HFF-Myc (cell line): ENCODE measurements at places on chromosomes 6 and 20.

- DNase-seq: no peak
These were observed 18.4 kb downstream of the LHFPL5 start for GRCh38 chr6:35823601-35824000.

DNA sequence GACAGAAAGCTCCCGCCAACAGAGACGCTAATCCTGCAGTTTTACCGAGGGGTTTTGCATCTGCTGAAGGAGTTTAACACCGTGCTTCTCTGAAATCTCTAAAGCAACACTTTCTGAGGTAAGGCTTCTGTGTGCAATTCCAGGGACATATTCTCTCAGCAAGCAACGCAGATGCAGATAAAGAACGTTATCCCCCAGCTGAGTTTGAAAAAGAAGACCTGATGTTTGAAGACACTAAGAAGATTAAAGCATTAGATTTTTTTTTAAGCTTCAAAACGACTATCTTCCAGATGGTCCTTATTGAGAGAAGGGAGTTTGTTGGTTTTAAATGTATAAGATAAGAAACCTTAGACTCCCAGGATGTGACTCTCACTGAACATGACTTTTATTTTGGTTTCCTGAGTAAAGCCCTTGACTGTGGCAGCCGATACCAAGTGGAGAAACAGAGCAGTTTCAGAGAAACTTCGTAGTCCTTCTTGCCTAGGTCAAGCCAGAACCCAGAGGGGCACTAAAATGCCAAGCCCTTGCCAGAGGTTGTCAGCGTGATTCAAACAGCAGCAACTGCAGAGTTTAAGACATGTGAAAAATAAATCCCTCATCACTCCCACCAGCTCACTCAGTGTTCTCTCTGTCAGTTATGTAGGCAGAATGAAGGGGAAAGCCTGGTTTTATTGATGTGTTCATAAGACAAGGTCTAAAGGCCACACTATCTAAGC lies 353.3 kb upstream of the CNR1 start:
- no peak for DNase-seq

DNA sequence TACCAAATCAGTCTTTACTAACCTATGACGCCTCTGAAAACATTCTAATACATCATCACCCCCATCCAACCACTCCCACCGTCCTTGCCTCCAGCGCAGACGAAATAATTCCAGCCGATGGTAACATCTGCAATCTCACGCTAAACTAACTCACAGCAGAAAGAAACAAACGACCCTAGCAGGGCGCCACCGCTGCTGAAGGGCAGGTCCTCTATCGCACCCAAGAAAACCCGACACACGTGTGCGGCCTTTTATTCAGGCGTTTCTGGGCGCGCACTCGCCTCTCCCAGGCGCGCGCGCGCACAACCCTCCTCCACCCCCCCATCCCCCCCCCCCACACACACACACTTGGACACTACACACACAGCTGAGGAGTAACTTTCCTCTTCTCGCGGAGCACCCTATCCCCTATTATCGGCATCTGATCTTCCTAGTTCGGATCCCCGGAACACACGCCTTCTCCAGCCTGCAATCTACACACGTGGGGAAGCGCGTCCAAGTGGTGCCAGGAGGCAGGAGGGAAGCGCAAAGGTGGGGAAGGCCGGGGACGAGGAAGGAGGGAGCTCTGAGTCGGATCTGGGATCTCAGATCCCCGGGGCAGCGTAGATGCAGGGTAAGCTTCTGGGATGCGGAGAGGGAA lies 1.4 kb downstream of the GFOD1 start:
- DNase-seq: no peak

GRCh38 chr6:138227316-138227781 lies 9.1 kb upstream of the PBOV1 start:
- no peak for DNase-seq

DNA sequence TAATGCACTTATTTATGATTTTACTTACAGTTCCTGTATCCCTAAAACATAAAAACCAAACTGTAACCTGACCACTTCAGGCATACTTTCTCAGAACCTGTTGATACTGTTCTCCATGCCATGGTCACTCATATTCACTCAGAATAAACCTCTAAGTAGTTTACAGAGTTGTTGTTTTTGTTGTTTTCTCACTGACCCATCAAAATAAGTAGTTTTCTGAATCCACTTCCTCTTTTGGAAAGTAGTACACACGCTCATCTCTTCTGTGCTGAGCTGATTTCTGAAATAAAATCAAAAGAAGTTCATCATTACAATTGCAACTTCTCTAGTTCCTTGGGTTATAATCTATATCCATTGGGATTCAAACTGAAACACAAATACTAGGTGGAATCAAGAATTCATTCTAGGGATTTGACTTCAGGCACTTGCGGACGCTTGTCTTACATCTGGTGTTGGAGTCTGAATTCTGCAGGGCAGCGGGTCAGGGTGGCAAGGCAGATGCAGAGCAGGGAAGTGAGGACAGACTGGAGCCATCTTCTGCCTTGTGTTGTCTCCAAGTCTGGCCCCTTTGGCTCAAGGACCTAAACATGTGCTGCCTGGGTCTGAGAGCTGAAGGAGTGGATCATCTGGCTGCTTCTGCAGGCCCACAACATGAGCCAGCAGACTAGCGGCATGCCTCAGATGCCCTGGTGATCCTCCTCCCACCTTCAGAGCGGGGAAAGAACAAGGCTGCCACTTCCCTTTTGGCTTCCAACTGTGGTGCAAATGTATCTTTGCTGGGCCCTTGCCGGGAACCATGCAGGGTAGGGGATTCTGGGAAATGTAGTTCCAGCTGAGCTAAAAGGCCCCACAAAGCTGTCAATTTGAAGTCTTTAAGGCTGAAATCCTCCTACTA lies 167.9 kb upstream of the MYLIP start:
- DNase-seq: no peak

DNA sequence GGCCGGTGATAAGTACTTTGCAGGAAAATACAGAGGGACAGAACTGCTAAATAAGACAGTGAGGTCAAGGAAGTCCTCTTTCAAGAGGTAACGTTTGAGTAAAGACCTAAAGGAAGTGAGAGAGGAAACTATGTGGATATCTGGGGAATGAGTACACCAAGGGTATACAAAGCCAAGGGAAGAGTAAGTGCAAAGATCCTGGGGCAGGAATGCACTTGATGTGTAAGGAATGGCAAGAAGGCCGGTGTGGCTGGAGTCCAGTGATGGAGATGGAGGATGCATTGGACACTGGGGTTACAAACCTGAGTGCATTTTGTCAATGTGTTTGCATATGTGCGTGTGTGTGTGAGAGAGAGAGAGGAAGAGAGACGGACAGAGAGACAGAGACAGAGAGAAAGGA lies 32.1 kb upstream of the TGM2 start:
- no peak for DNase-seq

DNA sequence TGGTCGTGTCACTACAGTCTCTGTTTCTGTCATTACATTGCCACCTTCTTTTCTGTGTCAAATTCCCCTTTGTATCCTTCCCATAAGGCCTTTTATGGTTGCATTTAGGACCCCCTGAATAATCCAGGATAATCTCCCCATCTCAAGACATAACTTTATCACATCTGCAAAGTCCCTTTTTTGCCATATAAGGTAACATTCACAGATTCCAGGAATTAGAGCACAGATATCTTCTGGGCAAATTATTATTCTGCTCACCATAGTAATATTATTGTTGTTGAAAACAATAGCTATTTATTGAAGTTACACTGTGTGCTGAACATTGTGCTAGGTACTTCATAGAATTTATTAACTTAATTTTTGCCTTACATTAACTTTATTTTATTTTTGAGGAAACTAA lies 159.1 kb downstream of the TFAP2B start:
- DNase-seq: no peak

GRCh38 chr20:18689557-18689956 lies 101.7 kb downstream of the DTD1 start:
- no peak for DNase-seq

DNA sequence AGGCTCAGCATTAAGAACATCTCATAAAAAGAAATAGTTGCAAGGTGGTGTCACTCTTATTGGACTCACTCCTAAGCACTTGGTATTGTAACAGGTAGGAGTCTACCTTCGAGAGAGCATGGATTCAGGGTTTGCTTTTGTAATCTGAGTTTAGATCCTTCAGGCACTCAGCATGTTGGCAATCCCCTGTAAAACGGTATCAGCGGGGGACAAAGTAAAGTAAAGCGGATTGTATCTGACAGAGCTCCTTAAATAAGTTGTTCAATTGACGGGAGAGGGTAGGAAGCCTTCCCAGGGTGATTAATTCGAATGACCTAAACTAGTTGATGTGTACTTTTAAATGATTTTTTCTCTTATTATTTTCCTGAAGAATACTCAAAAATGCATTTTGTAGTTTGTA lies 869.8 kb upstream of the EPHA7 start:
- DNase-seq: no peak

- DNase-seq: no peak
These were observed 12.6 kb upstream of the MPC1 start for GRCh38 chr6:166395351-166395750.

- no peak for DNase-seq
These were observed 12.6 kb downstream of the KCNK17 start for GRCh38 chr6:39301606-39302005.

DNA sequence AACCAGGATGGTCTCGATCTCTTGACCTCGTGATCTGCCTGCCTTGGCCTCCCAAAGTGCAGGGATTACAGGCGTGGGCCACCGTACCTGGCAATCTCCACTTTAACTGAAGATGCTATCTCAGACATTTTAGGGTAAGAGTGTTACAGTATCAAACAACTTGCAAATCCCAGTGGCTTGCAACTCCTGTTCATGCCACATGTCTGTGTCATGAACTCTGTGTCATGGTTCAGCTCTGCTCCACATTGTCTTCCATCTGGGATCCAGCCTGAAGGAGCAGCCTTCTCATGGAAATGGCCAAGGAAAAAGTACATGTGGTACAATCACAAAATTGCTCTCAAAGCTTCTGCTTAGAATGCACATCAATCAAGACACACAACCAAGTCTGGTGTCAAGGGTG lies 114.9 kb downstream of the MAP3K5 start:
- no peak for DNase-seq

DNA sequence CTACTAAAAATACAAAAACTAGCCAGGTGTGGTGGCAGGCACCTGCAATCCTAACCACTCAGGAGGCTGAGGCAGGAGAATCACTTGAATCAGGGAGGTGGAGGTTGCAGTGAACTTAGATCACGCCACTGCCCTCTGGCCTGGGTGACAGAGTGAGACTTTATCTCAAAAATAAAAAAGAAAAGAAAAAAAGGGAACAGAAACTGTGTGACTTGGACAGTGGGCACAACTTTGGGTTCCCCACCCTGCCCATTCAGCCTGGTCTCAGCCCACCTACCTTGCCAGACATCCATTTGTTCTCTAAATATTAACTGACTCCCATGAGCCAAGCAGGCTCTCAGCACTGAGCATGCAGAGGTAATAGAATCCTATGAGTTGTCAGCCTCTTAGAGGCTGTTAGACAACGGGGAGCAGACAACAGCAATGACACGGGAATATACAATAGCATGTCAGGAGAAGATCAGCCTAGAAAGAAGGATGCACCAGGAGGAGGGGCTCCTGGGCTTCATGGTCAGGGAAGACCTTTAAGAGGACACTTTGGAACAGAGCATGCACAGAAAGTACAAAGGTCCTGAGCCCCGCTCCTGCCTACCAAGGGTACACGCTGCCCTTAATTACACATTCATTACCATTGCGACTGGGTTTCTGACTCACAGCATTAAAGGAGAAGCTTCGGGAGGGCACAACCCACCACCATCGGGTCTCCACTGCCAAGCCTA lies 20.0 kb downstream of the FAM209B start:
- no peak for DNase-seq

DNA sequence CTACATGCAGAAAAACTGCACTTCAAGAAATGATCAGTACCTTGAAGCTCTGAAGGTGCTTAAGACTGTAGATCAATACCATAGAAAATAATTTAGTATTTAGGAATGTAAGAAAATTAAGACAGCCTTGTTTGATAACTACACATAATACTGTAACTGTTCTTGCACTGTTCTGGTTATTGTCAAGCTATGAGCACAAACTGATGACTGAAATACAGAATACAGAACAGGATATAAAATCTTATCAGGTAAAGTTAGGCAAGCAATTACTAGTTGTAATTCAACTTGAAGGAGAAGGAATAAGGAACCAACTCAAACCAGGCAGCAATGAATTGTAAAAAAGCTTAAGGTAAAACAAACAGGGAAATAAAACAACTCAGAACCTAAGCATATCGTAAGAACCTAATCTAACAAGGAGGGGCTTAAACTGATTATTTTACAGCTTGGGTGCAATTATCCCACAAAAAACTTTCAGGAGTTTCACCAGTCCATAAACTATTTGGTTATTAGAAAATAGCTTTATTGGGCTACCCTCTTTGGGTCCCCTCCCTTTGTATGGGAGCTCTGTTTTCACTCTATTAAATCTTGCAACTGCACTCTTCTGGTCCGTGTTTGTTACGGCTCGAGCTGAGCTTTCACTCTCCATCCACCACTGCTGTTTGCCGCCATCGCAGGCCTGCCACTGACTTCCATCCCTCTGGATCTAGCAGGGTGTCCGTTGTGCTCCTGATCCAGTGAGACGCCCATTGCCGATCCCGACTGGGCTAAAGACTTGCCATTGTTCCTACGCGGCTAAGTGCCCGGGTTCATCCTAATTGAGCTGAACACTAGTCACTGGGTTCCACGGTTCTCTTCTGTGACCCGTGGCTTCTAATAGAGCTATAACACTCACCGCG lies 97.7 kb downstream of the ATG5 start:
- DNase-seq: no peak
